Kidney (tissue), 22 donors: ENCODE measurements at places on chromosomes 2 and 18. TPM values are rescaled to one million over a fixed set of nuclear protein-coding genes. Genes with fewer than 3 reads are reported as not detected.

PDCD1 gene
- polyA plus RNA-seq, result 0.49 TPM

MDH1 gene
- 748 TPM for polyA plus RNA-seq

DNA sequence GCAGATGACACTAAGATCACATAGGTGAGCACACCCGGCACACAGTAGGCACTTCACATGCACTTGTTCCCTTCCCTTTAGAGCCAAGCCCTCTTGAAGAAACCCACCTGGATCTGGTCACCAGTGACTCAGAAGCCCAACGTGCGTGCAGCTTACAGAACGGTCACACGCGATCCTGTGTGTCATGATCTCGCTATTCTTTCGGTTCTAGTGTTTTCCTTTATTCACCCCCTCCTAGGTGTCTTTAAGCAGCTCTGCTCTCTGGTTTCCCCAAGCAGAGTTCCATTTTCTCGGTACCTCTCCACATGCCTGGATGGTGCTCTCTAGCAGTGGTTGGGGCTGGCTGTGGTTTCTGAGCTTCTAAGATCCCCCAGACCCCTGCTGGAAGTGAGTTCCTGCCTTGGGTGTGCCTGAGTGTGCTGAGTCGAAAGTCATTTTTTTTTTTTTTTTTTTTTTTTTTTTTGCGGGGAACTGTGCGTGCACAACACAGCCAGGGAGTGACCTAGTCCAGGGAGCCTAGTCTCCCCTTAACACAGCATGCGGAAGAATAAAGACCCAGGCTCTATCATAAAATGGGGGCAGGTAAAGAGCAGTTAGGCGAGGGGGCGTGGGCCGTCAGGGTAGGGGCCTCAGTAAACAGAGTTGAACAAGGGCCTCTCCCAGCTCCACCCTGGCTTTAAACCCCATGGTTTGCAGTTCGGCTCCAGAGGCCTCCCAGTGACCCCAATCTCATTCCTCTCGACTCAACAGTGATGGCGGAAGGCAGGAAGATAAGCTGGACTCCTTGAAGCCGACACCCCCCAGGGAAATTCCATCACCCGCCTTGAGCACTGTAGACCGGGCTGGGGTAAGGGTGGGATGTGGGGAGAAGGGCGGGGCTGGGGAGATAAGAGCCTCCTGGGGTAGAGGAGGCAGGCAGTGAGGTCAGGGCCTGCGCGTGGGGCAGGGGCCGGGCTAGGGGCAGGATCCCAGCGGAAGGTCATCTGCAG, 29.8 kb upstream of the DNMT3A start:
- no peak for DNase-seq

GRCh38 chr18:68387246-68387645, 327.7 kb downstream of the TMX3 start:
- no peak for DNase-seq

DNA sequence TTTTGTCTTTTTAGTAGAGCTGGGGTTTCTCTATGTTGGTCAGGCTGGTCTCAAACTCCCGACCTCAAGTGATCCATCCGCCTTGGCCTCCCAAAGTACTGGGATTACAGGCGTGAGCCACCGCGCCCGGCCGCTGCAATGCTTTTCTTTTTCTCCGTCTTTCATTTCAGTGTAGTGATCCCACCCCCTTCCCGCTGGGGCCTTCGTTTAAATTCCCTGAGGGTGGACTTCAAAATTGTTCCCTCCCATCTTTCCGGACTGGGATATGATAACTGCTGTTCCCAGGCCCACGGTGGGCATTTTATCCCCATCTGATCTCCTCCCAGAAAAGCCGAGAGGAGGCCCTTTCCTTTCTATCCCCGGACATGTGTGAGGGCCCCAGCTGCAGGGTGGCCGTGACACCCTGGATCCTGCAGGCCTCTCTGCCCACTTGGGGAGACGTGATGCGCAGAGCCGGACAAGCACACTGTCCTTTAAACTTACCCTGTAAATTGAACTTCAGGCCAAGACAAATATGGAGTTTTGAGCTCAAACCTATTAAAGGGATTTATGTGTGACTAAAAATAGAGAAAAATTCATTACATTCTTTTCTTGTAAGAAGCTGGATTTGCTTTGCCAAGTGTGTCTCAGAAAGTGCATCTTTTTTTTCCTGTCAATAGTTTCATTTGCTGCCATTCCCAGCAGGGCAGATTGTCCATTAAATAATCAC, 54.5 kb upstream of the AFF3 start:
- DNase-seq, result peak; percentile 55

- DNase-seq, result peak; percentile 90
Observed at GRCh38 chr2:218876562-218877219, 4.0 kb upstream of the WNT10A start.
